AG08395 (cell line): ENCODE measurements at places on chromosomes 6 and 20.

DNA sequence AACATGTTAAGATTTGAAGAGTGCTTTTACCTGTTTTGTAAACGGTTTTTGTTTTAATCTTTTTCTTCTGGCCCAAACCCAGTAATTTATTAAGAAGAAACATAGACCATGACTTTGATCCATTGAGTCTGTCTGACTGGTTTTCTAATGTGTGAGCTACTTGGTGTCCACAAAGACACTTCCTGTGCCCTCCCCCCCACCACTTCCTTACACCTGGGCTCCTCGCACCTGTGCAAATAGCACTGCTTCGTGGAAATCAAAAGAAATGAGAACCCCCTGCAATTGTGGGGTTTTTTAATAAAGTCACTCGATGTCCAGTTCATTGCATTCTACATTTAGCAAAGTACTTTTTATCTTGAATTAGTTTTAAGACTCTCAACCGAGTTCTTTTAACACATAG, 65.5 kb downstream of the SMOC2 start:
- no peak for DNase-seq

GRCh38 chr6:44849806-44850205, 462.3 kb downstream of the CDC5L start:
- peak; percentile 3 for DNase-seq

DNA sequence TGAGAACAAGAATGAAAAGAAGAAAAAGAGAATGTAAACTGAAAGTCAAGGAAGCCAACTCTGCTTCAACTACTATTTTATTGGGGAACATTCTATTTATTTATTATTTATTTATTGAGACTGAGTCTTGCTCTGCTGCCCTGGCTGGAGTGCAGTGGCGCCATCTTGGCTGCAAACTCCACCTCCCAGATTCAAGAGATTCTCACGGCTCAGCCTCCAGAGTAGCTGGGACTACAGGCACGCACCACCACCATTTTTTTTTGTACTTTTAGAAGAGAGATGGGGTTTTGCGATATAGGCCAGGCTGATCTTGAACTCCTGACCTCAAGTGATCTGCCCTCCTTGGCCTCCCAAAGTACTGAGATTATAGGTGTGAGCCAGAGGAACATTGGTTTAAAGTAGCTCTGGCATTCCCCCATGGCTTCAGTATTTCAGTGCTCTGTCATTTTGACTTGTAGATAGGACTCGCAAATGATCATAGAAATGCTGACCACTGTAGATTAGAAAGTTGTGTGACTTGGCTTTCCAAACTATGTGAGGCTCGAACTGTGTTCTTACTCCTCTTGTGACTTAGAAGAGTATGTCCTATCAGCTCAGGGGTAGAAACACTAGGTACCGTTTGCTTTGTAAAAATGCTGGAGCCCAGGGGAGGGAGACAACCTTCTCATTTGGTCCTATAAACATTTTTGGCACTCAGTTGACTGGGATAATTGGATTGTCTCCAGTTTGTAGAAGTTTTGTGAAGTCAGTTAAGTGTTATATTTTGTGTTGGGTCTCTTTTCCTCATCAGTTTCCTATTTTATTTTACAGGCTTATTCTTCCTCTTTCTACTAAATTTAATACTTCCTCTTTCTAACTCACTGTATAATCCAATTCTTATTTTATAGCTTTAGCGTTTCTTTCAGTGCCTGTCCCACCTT, 544.9 kb upstream of the CITED2 start:
- no peak for DNase-seq

DNA sequence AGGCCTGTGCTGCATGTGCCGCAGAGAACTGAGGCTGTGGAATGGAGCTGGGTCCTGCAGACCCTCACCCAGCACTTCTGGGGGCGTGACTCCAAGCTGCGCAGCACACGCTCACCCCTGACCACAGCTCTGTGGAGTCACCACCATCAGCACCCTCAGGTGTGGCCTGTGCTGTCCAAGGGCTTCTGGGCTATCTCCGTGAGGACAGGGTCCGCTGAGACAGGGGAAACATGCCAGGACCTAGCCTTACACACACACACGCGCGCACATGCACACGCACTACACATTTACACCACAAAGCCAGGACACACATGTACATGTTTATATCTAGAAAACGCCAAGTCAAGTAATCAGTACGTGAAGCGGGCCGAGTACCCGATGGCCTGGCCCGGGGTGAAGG, 26.8 kb upstream of the TCFL5 start:
- DNase-seq, result no peak

DNA sequence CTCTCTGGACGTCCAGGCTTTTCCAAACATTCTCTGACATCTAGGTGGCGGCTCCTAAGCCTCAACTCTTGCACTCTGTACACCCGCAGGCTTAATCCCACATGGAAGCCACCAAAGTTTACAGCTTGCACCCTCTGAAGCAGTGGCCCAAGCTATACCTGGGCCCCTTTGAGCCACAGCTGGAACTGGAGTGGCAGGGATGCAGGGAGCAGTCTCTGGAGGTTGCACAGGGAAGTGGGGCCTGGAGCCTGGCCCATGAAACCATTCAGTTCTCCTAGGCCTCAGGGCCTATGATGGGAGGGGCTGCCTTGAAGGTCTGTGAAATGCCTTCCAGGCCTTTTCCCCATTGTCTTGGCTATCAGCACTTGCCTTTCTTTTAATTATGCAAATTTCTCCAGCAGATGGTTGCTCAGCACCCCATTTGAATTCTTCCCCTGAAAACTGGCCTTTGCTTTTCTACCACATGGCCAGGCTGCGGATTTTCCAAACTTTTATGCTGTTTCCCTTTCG, 64.9 kb downstream of the IRF4 start:
- DNase-seq, result no peak

GRCh38 chr6:134060491-134061106, 8.2 kb upstream of the SLC2A12 start:
- peak; percentile 77 for DNase-seq

GRCh38 chr6:139016337-139017213, 12.0 kb upstream of the ABRACL start:
- DNase-seq, result no peak

DNA sequence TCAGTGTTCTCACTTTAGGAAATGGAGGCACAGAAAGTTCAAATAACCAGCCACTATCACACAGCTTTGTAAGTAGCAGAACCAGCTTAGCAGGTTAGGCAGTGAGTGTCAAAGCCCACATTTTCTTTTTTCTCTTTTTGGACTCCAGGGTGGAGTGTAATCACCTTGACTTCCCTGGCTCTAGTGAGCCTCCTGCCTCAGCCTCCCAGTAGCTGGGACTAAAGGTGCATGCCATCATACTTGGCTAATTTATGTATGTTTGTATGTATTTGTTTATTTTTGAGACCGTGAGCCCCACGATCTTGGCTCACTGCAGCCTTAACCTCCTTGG, 7.8 kb upstream of the NCOA3 start:
- no peak for DNase-seq

DNA sequence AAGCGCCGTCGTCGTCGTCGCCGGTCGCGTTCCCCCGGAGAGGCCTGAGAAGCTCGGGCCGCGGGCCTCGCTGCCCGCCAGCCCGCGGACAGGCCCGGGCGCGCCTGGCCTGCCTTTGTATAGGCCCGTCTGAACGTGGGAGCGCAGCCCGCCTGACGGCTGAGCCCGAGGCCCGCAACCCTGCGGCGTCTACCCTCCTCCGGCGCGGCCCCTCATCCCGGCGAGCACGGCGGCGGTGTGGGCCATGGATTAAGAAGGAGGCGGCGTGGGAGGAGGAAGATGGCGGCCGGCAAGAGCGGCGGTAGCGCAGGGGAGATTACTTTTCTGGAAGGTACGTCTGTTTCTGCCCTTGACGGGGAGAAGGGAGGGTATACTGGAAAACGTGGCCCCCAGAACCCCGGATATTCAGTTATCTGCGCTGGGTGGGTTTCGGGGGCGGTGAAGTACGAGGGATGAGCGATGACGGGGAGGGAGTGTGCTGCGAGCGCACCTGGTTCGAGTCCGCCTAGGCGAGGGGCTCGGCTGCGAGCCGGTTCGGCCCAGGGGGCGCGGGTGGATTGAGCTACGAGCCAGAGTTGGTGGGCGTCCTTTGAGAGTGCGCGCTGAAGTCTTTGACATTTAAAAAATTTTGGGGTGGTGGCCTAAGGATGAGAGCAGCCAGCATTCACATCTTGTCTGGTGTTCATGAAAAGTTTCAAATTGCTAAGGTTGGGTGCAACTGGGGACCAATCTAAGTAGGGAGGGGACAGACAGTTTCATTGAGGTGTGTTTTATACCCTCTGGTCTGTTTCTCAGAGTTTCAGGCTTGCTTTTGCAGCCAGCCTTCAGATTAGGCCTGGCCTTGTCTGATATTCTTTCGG, 796 bp downstream of the SENP6 start:
- DNase-seq, result peak; percentile 19

DNA sequence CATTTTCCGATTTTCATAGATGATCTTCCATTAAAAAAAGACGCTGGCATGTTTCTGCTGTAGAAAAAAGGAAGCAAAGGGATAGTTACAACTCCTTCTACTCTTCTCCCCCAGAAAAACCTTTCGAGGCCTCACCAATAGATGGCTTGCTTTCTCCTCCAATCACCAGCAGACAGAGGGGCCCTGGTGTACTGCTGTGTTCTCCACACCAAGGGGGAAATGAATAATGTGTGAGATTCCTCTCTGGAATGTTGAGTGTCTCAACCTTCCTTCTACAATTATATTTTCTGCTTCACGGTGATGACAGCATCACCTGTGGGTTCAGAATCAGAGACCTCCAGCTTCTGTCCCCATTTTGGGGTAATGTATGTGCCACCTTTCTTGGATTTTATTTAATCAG, 185.7 kb upstream of the FLRT3 start:
- no peak for DNase-seq

DNA sequence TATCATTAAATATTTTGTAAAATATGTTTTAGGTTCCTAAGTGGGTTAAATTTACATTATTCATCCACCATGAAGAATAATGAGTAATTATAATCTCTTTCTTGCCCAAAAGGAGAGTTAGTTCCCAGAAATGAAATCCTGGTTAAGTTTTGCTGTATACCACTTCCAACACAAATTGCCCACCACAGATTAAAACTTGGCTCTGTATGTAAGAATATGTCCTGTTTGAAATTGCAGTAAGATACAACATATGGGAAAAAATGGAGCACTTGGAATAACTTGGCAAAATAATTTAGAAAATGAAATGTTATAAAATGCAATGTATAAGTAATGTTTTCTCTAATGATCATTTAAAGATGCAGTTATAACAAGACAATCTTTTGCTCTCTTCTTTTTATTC, 64.3 kb upstream of the GJE1 start:
- no peak for DNase-seq

- no peak for DNase-seq
Measured at GRCh38 chr20:20894280-20894679, 181.8 kb upstream of the RALGAPA2 start.

- DNase-seq, result no peak
Measured at GRCh38 chr6:28340310-28341095, 4.6 kb upstream of the ZSCAN31 start.

- DNase-seq, result peak; percentile 75
Measured at GRCh38 chr6:32154514-32155161, 697 bp downstream of the PPT2 start.

- peak; percentile 3 for DNase-seq
Measured at GRCh38 chr6:82616386-82617028, 252.9 kb downstream of the TPBG start.

DNA sequence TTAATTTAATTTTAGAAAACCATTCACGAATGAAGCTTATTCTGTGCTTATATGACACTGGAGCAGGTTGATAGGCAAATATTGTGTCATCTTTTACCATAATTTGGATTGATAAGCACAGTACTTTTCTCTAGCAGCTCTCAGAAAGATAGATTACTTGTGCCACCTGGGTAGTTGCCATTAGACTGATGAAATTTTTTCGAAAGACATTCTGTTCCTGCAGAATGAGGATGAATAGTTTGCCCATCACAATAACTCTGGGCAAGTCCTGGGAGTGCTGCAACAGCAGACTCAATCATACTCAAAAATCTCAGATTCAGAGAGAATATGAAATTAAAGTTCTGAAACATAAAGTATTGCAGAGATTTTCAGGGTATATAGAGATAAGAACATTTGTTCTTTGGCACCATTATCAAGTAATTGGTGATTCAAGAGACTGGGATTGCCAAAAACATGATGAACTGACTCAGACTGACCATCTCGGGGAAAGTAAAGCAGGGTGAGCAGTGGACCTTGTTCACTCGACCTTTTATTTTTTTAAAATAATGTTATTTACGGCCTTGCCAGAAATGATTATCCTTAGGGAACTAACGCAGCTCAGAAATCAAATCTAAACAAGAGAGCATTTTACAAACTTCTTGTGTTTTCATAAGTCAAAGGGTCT, 65.8 kb upstream of the PTCHD4 start:
- DNase-seq, result no peak

GRCh38 chr6:38632490-38632889, 7.2 kb downstream of the BTBD9 start:
- DNase-seq, result no peak

- DNase-seq, result no peak
Measured at GRCh38 chr6:72505446-72505845, 116.4 kb upstream of the KCNQ5 start.

DNA sequence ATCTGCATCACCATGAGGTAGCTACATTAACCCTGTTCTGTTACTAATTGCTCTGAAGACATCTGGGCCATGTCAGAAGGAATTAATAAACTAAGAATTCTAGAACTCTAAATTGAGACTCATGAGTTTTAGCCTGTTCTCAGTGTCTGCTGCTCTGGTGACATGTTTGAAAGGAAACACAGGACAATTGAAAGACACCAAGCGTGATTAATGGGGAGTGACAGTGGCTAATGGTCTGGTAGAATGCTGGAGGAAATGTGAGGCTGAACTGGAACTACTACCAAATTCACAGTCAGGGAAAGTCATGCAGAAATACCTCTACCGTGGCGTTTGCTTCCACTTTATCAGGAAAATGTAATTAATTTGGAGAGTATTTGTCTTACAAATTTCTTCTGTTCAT, 140.0 kb downstream of the TBC1D7 start:
- no peak for DNase-seq

- DNase-seq, result no peak
Measured at GRCh38 chr6:130337534-130337933, 28.3 kb upstream of the TMEM200A start.

DNA sequence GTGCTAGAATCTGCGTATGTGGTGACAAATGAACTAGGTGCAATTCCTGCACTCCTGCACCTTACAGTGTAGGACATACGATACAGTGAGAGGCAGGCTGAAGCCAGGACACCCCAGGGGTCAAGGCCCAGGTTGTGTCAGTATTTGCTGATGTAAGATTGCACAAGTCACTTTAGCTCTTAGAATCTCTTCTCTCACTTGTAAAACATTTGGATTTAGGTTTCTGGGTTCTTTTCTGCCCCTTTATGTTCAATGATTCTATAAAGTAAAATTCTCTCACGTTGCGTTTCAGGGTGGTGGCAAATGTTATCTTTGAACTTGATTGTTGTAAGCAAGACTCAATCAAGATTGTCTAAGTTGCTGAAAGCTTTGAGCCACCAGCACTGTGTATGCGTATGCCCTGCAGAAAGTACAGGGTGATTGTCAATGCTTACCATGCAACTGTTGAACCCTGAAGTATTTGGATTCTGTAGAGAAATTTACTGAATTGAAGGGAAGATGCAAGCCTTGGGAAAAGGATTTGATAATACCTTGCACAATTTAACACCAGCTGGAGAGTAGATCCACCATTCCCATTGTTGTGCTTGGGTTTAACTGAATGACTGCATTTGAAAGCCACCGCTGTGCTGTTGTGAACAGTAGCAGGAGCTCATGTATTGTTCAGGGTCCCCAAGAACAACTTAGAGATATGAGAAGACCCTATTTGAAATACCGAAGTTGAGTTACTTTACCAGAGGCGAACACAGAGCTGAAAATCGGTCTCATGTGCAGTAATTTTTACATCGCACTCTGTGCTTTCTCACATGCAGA, 106.1 kb upstream of the CITED2 start:
- DNase-seq, result no peak
